Activated T-cell treated with anti-CD3 and anti-CD28 coated beads for 48 hours (primary cell): ENCODE measurements at places on chromosomes 7 and 10.
A peak's percentile ranks its signal among the peaks of the same experiment; 100 is the strongest.

- no peak for DNase-seq
Observed at GRCh38 chr7:2217716-2218443, 14.9 kb downstream of the MAD1L1 start.

- DNase-seq, result no peak
Observed at GRCh38 chr7:84384417-84384816, 189.8 kb upstream of the SEMA3A start.

GRCh38 chr10:96470116-96470743, 43.5 kb downstream of the TLL2 start:
- peak; percentile 10 for DNase-seq

DNA sequence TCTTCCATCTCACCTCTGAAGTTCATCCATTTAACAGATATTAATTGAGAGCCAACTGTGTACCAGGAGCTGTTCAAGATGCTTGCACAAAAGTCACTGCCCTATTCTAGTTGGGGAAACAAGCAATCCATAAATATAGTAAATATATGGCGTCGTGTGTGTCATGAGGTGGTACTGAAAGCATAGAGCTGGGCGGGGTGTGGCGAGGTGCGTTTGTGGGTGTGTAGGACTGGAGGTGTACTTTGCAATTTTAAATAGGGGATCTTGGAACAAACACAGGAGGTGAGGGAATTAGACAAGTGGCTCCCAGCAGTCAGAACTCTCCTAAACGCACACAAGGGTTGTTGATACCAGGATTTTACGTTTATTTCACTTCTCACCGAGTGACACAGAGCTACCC, 490 bp upstream of the ZNF239 start:
- DNase-seq, result no peak

GRCh38 chr10:99709480-99710229, 22.3 kb downstream of the COX15 start:
- DNase-seq, result no peak

DNA sequence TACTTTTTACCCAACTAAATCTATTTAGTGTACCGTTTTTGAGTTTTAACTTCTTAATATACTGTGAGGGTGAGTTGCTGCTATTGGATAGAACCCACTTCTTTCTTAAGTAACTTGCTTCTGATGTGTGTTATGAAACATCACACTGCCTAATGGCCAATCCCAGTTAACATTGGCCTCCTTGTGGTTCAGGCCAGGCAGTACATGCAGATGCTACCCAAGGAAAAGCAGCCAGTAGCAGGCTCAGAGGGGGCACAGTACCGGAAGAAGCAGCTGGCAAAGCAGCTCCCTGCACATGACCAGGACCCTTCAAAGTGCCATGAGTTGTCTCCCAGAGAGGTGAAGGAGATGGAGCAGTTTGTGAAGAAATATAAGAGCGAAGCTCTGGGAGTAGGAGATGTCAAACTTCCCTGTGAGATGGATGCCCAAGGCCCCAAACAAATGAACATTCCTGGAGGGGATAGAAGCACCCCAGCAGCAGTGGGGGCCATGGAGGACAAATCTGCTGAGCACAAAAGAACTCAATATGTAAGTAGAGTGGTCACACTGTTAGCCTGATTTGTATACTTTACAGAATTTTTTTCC, 39.7 kb downstream of the TES start:
- DNase-seq, result no peak

- no peak for DNase-seq
Observed at GRCh38 chr7:152336754-152337368, 98.9 kb downstream of the KMT2C start.

DNA sequence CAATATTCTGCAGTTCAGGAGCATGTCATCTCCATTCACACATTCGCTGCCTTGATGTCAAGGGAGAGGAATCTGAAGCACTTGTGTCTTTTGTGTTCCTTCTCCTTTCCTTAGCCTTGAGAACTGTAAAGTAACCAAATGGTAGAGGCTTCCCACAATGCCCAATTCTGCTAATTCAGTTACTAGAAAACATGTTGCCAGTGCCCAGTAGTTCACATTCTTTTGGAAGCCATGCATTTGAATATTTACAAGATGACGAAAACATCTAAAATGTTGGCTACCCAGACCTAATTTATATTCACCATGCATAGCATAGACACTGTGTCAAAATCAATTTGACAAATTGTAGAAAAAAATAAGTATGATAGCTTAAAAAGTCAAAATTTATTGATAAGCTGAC, 852.7 kb upstream of the PHF14 start:
- DNase-seq, result no peak

DNA sequence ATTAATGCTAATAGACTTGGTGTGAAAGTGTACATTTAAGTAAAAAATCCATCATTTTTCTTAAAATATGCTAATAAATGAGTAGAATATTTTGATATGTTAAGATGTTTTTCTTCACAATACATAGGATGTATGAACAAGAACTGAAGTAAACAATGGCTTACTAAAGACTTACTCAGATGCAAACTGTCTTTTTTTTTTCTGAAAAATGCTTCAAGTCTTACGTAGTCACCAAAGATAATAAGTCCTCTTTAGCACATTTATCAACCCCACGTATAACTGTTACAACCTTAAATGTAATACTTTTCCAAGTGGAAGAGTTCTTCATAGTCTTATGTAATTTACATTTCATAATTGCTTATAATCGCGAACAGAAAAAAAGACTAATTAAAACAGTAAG, 54.8 kb downstream of the MDFIC start:
- DNase-seq, result no peak

DNA sequence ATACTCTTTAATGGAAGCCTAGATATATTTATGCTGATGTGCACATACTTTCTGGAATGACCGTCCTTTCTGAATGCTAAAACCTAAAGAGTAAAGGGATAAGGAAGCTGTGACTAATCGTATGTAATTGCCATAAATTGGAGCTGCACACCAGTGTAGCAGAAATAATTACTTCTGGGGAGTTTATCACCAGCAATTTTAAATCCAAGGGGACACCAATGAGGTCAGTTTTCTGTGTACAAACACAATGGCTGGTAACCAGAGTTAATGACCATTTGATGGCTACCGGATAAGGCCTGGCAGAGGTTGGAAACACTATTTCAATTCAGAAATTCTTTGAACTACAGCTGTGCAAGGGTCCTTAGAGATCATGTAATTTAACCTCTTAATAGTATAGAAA, 670.1 kb downstream of the REEP3 start:
- no peak for DNase-seq

DNA sequence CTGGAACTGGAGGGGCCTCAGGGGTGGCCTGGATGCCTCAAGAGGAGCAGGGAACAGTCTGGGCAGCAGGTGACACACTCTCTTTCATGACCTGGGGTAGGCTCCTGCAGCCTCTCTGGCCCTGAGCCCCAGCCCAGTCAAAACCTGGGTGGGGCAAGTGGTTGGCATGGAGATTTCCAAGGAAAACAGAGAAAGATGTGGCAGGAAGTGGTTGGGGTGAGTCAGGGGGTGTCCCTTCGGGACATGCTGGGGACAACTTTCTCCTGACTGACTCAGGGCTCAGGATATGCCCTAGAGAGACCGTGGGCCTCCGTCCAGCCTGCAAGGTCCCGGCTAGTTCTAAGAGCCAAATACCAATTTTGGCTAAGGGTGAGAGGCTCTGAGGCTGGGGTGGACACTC, 2.9 kb downstream of the AQP1 start:
- DNase-seq, result no peak

- no peak for DNase-seq
Observed at GRCh38 chr7:101206665-101207042, 5.8 kb upstream of the MOGAT3 start.

DNA sequence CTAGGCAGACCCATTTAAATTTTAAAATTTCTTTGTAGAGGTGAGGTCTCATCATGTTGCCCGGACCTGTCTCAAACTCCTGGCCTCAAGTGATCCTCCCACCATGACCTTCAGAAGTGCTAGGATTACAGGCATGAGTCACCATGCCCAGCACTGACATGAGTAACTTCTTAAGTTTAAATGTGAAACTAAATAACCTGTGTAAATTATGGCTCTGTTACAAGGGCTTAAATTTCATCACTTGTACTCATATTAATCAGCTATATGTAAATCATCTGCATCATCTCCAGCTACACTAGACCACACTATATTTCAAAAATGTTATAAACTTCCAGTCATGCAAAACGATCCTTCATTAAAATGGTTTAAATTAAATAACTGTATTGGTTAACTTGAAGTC, 56.1 kb downstream of the ATAD1 start:
- peak; percentile 38 for DNase-seq

DNA sequence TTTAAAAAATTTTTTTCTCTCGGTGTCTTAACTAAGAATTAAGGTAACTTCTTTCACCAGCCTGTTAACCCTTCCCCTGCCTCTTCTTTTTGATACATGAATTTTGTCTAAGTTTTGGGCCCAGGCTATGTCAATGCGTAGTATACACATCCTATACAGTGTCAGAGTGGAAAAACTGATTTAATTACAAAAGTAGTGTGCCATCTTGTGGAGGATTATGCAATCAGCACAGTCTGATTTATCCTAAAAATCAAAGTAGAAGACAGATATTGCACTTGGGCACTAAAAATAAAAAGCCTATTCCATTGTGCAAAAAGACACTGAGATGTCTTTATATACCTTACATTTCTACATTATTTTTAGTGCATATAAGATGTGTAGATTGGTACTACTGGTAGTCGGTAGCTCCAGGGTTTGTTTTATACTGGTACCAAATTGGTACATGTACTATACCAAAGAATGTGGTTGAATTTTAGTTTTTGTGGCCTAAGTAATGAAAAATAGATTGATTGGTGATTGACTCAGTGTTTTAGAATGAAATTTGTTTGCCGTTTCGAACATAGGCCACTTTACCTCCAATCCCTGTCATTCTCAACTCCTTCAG, 96.6 kb downstream of the MKLN1 start:
- DNase-seq, result no peak

GRCh38 chr10:111077479-111077784, 603 bp downstream of the ADRA2A start:
- DNase-seq, result no peak

DNA sequence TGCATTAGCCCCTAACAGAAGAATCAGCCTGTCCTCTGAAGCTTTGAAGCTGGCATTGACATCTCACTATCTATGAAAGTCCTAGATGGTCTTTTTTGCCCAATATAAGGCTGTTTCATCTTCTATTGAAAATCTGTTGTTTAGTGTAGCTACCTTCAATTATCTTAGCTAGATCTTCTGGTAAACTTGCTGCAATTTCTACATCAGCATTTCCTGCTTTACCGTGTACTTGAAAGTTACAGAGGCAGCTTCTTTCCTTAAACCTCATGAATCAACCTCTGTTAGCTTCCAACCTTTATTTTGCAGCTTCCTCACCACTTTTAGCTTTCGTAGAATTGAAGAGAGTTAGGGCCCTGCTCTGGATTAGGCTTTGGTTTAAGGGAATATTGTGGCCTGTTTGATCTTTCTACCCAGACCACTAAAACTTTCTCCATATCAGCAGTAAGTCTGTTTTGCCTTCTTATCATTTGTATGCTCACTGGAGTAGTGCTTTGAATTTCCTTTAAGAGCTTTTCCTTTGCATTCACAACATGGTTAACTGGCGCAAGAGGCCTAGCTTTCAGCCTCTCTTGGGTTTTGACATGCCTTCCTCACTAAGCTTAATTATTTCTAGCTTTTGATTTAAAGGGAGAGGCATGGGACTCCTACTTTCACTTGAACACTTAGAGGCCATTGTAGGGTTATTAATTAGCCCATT, 32.5 kb downstream of the ARID5B start:
- no peak for DNase-seq

GRCh38 chr7:107850643-107851042, 40.3 kb upstream of the DLD start:
- DNase-seq, result no peak

DNA sequence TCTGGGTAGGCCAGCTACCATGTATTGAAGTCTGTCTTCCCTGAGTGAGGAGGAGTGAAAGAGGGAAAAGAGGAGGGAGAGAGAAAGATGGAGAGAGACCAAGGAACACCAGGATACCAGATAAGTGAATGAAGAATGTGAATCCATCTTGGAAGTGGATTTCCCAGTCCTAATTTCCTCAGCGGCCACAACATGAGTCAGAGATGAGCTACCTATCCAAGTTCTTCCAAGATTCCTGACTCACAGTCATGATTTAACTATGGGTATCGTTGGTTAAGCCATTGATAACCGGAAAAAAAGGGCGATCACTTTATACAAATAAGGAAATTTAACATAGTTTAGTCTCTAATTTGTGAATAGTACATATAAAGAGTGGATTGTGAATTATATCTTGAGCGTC, 561.8 kb downstream of the ATRNL1 start:
- no peak for DNase-seq

- DNase-seq, result peak; percentile 24
Observed at GRCh38 chr10:8095959-8096358, 41.5 kb downstream of the GATA3 start.

- DNase-seq, result no peak
Observed at GRCh38 chr10:126375926-126376554, 12.2 kb downstream of the ADAM12 start.

GRCh38 chr7:34709771-34710170, 51.8 kb downstream of the NPSR1 start:
- no peak for DNase-seq

- DNase-seq, result no peak
Observed at GRCh38 chr10:109837384-109837783, 85.9 kb downstream of the XPNPEP1 start.

DNA sequence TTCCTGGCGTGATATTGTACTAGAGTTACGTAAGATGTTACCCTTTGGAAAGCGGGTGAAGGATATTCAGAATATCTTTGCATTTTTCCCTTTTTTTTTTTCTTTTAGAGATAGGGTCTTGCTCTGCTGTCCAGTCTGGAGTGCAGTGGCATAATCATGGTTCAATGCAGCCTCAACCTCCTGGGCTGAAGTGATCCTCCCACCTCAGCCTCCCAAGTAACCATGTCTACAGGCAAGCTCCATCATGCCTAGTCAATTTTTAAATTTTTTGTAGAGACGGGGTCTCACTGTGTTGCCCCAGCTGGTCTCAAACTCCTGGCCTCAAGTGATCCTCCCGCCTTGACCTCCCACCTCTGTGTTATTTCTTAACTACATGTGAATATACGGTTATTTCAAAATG, 18.4 kb downstream of the VPS41 start:
- no peak for DNase-seq

GRCh38 chr7:103613655-103614642, 167.9 kb upstream of the SLC26A5 start:
- no peak for DNase-seq

GRCh38 chr10:129967579-129968019, 3.5 kb upstream of the EBF3 start:
- DNase-seq, result no peak

DNA sequence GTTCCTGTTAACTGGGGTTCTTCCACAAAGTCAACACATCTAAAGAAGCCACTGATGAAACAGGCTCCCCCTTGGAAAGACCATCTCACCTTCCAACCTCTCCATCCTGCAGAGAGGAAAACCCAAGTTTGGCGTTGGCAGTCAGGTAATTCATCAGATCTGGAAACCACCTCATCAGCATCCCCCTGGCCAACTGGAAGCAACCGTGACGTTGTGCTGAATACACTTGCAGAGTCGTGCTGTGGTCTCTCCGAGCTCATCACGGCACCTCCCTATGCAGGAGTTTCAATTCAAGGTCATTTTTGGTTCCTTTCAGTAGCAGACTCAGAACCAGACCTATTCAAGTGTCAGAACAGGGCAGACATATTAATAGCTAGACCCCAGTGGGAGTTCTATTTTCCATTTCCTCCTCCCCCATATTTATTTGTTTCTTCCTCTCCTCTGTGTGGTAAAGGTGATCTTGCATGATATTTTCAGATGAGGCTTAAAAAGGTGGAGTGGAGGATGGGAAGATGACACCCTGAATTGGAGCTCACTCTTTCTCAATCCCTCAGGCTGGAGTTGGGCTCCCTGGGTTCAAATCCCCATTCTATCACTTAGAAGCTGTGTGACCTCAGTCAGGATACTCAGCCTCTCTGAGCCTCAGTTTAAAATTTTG, 149.1 kb upstream of the ADO start:
- DNase-seq, result no peak
